ENCODE measurements at places on chromosomes 6 and 20.

DNA sequence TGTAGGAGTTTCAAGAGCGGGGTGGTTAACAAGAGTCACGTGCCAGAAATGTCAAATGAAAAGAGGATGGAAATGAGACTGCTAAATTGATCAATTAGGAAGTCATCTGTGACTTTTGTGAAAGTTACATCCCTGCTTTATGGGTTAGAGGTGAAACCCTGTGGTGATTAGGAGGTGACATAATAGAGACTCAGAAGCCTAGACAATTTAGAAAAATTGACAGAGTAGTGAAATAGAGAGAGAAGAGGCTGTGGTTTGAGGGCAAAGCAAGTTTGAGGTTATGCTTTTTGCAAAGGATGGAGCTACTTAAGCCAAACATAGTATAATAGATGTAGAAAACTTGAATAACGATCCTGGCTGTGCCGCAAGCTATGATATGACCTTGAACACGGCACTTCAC is 71.8 kb downstream of the IMPG1 start:
- no peak for DNase-seq

GRCh38 chr20:31476643-31477215 is 1.6 kb downstream of the REM1 start:
- DNase-seq: no peak

GRCh38 chr20:52805296-52805571 is 166.9 kb upstream of the TSHZ2 start:
- no peak for DNase-seq

- DNase-seq: no peak
These were observed 100.6 kb downstream of the NKAIN2 start for GRCh38 chr6:123904228-123904627.

- no peak for DNase-seq
These were observed 899.3 kb upstream of the MAP3K7 start for GRCh38 chr6:91486200-91486599.

DNA sequence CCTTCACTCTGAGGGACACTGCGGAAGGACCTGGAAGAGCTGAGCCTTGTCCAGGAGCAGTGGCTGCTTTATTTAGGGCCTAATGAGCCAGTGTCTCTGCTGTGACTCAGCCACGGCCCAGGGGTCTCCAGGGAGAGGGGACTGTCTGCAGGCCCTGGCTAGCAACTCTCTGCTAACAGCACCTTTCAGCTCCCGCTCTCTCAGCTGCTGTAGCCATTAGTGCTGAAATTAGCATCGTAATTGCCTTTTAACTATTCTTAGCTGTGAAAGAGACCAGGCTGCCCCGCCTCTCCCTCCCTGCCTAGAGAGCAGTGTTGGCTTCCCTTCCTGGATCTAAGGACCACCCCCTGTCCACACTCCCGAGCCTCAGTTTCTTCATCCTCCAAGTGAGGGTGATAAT is 53.1 kb upstream of the SLC32A1 start:
- no peak for DNase-seq

GRCh38 chr20:19003366-19004336 is 190.1 kb downstream of the SCP2D1 start:
- no peak for DNase-seq

DNA sequence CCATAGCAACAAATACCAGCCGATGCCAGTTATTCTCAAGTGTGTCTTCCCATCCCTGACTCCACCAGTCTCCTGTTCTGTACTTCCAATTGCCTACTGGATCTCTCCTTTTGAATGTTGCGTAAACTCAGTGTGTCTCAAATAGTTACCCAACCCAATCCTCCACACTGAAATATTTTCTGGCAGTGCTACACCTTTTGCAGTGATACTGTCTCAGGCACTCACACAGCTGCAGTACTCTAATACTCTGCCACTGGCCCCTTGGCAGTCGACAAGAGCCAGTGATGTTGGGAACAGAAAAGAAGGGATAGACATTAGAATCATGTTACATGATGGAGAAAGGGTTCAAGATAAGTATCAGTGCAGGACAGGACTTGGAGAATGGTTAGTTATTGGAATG is 31.8 kb upstream of the FOXO3 start:
- DNase-seq: no peak

GRCh38 chr6:43088654-43089056 is 12.5 kb downstream of the PTK7 start:
- DNase-seq: no peak

DNA sequence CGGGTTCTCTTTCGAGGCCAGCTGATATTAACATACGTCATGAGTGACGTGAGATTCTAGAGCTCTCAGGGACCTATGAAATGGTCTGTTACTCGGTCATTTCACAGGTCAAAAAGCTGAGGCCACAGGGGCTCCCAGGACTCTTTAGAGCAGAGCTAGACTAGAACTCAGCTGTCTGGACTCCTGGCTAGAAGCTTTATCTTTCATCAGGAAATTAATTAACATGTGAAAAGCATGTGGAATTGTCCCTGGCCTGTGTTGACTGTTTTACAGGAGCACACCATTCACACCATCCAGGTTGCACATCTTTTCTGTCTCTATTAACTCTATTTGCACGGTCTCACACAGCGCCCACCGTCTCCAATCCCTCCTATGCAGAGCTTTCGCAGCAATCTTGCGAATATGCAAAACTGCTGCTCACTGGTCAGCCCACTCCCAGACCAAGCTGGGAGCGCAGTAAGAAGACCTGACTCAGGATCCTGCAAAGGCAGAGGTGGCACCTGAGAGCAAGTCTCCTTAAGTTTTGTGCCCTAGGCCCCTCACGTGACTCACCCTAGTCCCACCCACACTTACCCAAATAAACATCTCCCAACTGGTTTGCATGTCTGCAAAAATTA is 522.5 kb downstream of the CD83 start:
- no peak for DNase-seq

GRCh38 chr20:12891643-12892042 is 117.1 kb upstream of the SPTLC3 start:
- DNase-seq: no peak

DNA sequence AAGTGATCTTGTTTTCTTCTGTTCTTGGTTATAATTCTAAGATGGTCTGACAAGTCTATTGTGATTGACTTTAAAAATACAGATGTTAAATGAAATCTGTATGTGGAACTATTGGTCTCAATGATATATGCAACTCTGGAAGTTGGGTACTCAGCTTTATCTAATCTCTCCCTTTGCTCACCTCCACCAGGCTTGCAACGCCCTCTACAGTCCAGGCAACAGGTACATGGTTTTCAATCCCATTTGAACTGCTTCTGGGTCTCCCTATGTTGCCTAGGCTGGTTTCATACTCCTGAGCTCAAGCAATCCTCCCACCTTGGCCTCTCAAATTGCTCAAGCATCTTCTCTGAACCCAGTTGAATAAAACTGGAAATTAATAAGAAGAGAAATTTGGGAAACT is 25.6 kb upstream of the HLA-DQB1 start:
- peak; percentile 35 for DNase-seq

GRCh38 chr6:114747995-114748625 is 405.3 kb upstream of the HS3ST5 start:
- no peak for DNase-seq

- DNase-seq: no peak
These were observed 46.2 kb downstream of the CYB5R4 start for GRCh38 chr6:83905648-83906047.

DNA sequence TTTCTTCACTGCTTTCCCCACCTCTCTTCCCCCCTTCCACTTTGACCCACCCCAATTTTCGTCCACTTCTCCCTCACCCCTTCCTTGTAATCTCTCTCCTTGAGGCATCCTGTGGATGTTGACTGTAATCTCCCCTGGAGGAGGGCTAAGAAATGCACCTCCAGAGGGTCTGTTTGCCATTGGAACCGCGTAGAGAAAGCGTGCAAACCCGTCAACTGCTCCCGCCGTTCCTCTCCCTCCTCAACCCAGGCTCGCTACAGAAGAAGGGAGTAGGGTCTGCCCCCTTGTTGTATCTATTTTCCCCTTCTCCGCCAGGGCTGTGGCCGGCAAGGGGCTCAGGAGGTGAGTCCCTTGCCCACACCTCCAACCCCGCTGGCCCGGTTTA is 502 bp upstream of the HTR1E start:
- no peak for DNase-seq

- no peak for DNase-seq
These were observed 187.8 kb upstream of the PRDM1 start for GRCh38 chr6:105898286-105898685.

- no peak for DNase-seq
These were observed 26.9 kb downstream of the TFAP2B start for GRCh38 chr6:50845499-50846143.

DNA sequence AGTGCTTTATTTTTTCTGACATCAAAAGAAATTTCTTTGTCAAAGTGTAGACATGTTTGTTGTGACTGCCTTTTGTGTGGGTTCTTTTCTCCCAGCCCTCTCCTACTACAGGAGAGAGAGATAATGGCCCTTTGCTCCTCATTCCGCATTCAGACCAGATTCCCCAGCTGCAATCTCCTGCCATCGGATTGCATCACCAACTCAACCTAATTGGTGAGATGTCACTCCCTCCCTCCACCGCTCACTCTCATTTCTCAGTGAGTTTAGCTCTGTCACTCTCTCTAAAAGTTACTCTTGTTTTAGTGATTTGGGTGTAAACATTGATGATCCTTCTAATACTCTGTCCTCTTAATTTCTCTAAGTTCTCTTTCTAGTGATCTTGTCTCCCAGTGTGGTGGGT is 22.7 kb downstream of the UTRN start:
- no peak for DNase-seq

DNA sequence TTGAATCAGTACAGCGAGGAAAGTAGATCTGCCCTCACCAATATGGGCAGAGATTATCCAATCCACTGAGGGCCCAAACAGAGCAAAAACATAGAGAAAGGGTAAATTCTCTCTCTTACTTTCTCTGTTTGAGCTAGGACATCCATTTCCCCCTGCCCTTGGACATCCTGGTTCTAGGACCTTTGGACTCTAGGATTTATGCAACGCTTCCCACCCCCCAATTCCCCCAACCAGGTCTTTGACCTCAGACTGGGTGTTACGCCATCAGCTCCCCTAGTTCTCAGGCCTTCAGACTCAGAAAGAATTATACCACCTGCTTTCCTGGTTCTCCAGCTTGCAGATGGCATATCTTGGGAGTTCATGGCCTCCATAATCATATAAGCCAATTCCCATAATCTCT is 10.2 kb upstream of the B3GAT2 start:
- DNase-seq: no peak

All from effector CD8-positive, alpha-beta T cell (primary cell).